Motor neuron (in vitro differentiated cells): ENCODE measurements at places on chromosomes 3 and 15. TPM values are rescaled to one million over a fixed set of nuclear protein-coding genes. Genes with fewer than 3 reads are reported as not detected.

Gene LRRC49
- total RNA-seq, result 43.8 and 47.0 TPM in 2 replicates

Gene PSTPIP1
- 0.38 TPM in 1 of 2 replicates, not detected in the other for total RNA-seq

Gene PPIP5K1
- 11.9 and 25.3 TPM in 2 replicates for total RNA-seq

Gene CCR8
- total RNA-seq, result not detected in 2 replicates

Gene GBE1
- total RNA-seq, result 18.0 and 20.6 TPM in 2 replicates

Gene CAV3
- total RNA-seq, result not detected in 2 replicates

Gene EPB42
- 0.27 and 0.31 TPM in 2 replicates for total RNA-seq

Gene CLDN18
- total RNA-seq, result 0.47 and 0.63 TPM in 2 replicates

Gene RASGRP1
- 2.9 and 4.7 TPM in 2 replicates for total RNA-seq

Gene GRM7
- 5.0 and 6.4 TPM in 2 replicates for total RNA-seq

Gene ADPRH
- total RNA-seq, result 0.22 and 0.36 TPM in 2 replicates

Gene HERC2
- total RNA-seq, result 32.9 and 38.6 TPM in 2 replicates

Gene RTF1
- 43.5 TPM in 2 replicates for total RNA-seq
